ENCODE measurements at places on chromosomes 7 and 10. TPM values are rescaled to one million over a fixed set of nuclear protein-coding genes. Genes with fewer than 3 reads are reported as not detected.

Gene NODAL
- 0.40 TPM for total RNA-seq

Gene INA
- total RNA-seq, result 0.31 TPM

Gene CFAP70
- 1.1 TPM for total RNA-seq

Gene HTR5A
- total RNA-seq, result not detected

Gene PGAM2
- 3.2 TPM for total RNA-seq

Gene FOXI2
- total RNA-seq, result 0.73 TPM

Gene WNT8B
- total RNA-seq, result not detected

Gene RPEL1
- total RNA-seq, result not detected

Gene RET
- total RNA-seq, result 1.4 TPM

- no peak for ATAC-seq
Measured at GRCh38 chr10:66349076-66349475, 576.8 kb upstream of the LRRTM3 start.

- ATAC-seq, result no peak
Measured at GRCh38 chr7:121153995-121154394, 165.5 kb downstream of the CPED1 start.

DNA sequence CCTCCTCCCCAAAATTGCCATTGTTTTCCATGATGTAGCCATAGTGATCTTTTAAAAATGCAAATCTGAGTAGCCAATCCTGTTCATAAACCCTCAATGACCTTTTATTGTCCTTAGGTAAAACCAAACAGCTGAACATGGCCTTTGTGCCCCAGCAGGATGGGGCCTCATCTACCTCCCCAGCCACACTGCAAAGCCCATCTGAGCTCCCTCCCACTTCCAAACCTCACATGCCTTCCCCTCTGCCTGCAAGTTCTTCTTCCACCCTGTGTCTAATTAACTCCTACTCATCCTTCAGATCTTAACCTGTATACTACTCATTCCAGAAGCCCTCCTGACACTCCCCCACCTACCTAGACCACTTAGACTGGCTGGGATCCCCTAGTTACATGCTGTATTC lies 178.8 kb upstream of the NPVF start:
- no peak for ATAC-seq

GRCh38 chr7:80277434-80278427 lies 143.1 kb downstream of the GNAI1 start:
- no peak for ATAC-seq

DNA sequence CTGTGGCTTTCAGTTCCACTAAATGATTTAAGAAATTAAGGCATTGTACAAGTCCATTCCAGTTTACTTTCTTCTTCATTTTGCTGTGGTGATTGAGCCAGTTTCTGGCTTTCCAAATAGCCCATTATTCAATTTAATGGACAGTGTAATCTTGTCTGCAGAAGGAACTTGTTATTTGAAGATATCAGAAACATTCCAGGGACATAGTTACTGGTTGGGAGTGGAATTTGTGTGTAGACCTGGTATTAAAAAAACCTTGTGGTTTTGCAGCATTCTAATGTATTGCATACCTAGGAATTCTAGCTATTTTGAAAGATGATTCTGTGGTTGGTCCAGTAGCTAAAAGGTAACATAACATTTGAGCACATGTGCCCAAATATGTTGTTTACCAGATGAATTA lies 72.2 kb downstream of the MCU start:
- ATAC-seq, result no peak

GRCh38 chr10:36023939-36024338 lies 381.8 kb upstream of the FZD8 start:
- ATAC-seq, result no peak

GRCh38 chr7:27182861-27183681 lies 2.0 kb downstream of the HOXA11 start:
- no peak for ATAC-seq

- no peak for ATAC-seq
Measured at GRCh38 chr7:362402-363096, 72.6 kb downstream of the FOXL3 start.

DNA sequence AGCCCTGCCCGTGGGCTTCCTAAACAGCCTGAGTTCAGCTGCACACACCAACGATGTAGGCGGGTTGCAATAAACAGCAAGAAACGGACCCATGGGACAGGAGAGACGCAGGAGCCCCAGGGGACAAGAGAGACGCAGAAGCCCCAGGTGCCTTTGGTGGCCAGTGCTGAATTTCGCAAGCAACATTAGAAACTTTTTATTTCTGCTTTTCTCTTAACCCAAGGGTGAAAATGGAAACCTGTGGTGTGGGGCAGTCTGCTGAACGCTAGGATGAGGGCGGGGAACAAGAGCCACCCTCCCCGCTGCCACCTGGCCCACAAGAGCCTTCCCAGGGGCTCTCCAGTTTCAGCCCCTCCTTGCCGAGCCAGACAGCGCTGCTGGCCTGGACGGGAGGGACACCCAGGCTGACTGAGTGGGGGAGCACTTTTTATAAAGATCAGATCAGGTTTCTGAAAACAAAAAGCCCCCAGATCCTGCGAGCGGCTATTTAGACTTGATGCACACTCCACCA lies 20.0 kb upstream of the GPR146 start:
- no peak for ATAC-seq

GRCh38 chr10:23694446-23694920 lies 255.6 kb downstream of the OTUD1 start:
- peak; percentile 7 for ATAC-seq

DNA sequence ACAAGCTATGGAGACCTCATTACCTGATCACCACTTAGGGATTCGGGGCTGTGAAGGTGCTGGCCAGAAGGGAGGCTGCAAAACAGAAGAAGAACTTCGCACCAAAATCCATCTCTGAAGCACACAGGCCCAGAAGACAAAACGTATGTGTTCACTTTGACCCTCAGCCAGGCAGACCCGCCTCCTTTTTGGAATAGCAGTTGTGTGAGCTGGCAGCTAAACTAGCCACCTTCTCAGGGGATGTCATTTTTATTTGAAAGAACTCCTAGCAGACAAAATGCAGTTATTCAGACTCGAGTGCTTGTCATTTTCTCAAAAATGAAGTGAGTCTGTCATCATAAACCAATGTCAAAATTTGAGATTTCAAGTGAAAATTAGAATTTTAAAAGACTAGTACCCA lies 71.7 kb downstream of the TNS3 start:
- ATAC-seq, result no peak

GRCh38 chr7:143454091-143454680 lies 10.9 kb downstream of the TAS2R60 start:
- ATAC-seq, result peak; percentile 31

DNA sequence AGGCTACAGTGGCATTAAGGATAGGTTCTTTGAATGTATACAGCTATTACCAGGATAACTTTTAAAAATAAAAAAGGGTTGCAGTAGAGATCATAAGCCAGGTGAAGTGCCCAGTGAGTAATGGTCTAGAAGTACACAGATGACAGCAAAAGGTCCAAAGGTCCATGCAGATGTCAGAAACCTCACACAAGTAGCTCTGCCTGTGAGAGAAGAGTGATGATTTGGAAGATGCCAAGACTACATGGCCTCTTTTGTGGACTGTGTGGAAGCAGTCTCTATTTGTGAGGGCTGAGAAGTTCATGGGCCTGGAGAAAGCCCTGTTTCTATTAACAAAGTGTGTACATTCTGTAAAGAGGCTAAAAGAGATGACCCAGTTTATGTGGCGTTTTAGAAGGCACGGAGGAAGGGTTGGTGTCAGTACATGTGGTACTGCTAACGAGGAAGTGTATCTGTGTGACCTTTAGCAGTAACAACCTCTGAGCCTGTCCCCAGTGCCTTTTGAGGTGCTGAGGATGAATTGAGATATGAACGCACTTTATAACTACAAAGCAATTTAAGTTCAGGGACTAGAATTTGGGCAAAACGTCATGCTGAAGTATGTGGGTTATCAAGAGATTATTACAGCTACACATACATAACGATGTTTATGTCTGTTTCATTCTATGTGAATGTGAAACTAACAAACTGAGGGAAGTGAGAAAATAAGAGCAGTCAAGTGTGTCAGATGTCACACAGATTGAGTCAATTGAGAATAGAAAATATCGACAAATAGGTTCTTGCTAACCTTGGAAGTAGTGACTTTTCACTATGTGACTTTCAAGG lies 7.6 kb downstream of the CYCS start:
- ATAC-seq, result no peak

DNA sequence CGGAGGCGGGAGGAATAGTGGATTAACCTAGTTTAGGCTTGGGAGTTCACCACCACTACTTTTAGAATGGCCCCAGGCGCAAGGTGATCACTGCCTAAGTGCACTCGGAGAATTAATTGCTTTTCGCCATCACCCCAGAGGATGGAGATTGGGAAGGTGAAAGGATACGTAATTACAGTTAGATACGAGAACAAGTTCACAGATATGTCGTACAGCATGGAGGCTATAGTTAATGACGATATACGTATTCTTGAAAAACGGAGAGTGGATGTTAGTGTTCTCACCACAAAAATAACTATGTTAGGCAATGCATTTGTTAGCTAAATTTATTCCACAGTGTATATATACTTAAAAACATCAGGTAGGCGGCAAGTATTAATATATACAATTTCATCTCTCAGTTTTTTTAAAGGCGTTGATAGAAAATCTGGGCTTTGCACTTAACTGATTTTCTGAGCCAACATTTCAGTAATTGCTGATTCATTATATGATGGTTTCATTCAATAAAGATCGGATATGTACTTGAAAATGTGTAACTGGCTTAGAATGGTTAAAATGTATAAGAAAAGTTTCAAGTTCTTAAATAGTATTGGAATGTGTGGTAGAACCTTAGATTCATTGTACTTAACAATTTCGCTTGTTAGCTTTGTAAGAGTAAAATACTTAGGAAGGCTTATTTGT lies 683 bp downstream of the CDC123 start:
- no peak for ATAC-seq

DNA sequence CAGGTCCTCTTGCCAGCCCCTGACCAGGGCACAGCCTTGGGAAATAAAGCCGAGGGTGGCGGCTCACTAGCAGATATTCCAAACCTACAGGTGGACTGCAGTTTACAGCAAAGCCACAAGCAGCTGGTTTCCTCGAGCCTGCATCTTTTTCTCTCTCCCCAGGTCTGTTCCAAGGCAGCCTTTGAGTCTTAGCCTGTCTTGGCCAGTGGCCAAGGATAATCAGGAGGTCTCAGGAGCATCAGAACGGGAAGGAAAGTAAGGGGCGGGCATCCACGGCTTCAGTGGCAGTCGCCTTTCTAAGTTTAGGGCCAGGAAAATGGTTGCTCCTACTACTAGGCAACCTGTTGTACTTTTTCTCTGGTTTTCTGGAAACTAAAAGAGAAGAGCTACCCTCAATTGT lies 219.7 kb upstream of the ZMIZ1 start:
- ATAC-seq, result no peak

GRCh38 chr7:52323202-52323746 lies 712.2 kb upstream of the POM121L12 start:
- no peak for ATAC-seq

GRCh38 chr10:51389415-51390321 lies 309.7 kb downstream of the CSTF2T start:
- peak; percentile 48 for ATAC-seq

DNA sequence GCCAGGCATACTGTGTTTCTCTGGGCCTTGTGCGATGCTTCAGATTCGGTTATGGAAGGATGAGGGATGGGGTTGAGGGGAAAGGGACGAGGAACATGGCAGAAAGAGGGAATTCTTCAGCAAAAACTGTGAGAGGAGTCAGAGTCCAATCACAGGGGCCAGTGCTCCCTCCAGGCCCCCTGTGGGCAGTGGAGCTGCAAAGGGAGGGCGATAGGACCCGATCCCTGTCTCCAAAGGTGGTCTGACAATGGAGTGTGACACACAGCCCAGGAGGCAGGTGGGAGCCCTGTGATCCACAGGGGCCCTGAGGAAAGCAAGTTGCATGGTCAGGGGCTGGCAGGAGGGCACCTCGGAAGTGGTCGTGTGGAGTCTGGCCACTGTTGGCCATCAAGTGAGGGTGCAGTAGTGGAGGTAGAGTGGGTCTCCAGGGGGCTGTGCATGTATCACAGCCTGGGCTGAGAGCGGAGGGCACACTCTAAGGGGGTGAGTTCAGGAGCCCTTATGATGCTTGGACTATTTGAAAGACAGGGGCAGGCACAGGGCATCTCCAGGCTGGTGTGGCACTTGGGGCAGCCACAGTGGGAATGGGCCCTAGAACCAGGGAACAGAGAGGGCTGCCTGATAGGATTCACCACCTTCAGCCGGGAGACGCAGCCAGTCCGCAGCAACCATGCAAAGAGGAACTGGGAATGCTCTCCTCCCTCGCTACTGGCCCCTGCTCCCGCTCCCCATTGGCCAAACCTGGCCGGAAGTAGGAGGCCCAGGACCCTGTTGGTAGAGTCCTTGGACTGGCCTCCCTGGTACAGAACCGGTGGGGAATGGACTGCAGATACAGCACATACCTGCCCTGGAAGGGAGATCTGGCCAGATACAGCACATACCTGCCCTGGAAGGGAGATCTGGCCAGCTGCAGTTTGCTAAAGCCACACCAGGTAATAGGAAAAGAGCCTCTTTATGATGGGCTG lies 115.9 kb downstream of the ADCY1 start:
- ATAC-seq, result no peak

DNA sequence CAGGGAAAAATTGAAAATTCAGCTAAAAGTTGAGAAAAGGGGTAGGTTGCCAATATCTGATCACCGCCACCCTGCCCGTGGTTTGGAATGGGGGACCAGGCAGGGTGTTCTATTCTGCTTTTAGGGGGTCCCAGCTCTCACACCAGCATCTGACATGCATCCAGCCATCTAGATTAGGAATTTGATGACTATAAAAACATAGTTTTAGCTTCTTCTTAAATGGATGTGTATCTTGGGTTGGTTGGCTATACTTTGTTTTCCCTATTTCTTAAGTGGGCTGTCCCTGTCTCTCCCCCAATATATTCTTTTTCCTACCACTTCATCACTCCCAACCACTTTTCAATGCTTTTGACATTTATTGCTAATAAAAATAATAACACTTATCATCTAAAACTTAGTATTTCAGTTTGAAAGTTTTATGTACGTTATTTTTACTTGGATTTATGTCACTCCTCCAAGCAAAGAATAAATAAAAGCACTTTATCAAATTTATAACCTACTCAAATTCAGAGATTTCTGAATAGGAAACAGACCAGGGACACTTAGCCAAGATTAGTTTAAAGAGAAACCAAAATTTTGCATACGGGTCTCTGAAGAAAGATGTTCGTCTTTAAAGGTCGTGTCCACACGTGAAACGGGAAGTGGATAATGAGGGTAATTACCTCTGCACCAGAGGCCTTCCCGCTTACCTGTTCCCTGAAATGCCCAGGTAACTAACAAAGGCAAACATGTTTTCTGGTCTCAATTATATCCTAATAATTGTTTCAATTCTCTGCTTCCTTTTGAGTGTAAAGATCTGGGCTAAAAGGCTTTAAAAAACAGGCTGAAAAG lies 233.2 kb upstream of the AUTS2 start:
- ATAC-seq, result no peak

GRCh38 chr10:47182934-47183703 lies 116.9 kb upstream of the GDF10 start:
- ATAC-seq, result no peak

- ATAC-seq, result no peak
Measured at GRCh38 chr7:28812616-28813015, 145.5 kb downstream of the TRIL start.

- ATAC-seq, result no peak
Measured at GRCh38 chr10:33039181-33039580, 81.2 kb upstream of the ITGB1 start.

- no peak for ATAC-seq
Measured at GRCh38 chr7:3078514-3078913, 34.8 kb upstream of the CARD11 start.

- no peak for ATAC-seq
Measured at GRCh38 chr10:96695366-96695765, 24.9 kb downstream of the PIK3AP1 start.

Measured in gastroesophageal sphincter (tissue), 4 donors.